ENCODE measurements at places on chromosomes 5 and 9. TPM values are rescaled to one million over a fixed set of nuclear protein-coding genes. Genes with fewer than 3 reads are reported as not detected.

GRCh38 chr9:124415102-124415851 is at the start of gene PSMB7:
TSS of gene PSMB7 (minus strand) at chr9:124415442. CDS start at chr9:124415425, 17 bp downstream.
- no peaks in the 10 kb centered on the region for H3K27me3 ChIP-seq
- peak within 1 kb of the TSS; percentile 94 for H3K4me3 ChIP-seq
- DNase-seq = peak; percentile 97

DNA sequence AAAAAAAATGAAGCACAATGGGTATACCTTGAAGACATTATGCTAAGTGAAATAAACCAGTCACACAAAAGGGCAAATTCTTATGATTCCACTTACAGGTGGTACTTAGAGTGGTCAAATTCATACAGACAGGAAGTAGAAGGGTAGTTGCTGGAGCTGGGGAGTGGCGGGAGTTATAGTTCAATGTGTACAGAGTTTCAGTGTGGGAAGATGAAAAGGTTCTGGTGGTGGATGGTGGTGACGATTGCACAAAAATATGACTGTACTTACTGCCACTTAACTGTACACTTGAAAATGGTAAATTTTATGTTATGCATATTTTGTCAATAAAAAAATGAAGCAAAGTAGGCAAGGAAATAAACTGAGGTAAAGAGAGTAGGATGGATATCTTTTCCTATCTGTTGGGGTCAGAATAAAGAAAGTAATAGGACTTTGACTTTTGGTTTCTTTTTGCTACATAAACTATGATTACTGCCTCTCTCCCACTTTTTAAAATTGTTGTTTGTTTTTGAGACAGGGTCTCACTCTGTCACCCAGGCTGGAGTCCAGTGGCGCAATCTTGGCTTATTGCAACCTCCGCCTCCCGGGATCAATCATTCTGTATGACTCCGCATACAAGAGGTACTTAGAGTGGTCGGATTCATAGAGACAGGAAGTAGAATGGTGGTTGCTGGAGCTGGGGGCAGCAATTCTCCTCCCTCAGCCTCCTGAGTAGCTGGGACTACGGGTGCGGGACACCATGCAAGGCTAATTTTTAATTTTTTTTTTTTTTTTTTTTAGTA is 4.0 kb upstream of the PSAT1 start:
- no peaks in the 10 kb centered on the region for H3K36me3 ChIP-seq
- H3K4me3 ChIP-seq = no peak overlapping the region
- no peaks in the 10 kb centered on the region for H3K27me3 ChIP-seq
- no peak for DNase-seq
- H3K4me1 ChIP-seq = peaks cover 16% of the 10 kb centered on the region
- H3K27ac ChIP-seq = no peak overlapping the region

- no peaks in the 10 kb centered on the region for H3K4me1 ChIP-seq
- H3K4me3 ChIP-seq = no peak overlapping the region
These were observed 41.7 kb upstream of the DHFR start for GRCh38 chr5:80696450-80696849.

DNA sequence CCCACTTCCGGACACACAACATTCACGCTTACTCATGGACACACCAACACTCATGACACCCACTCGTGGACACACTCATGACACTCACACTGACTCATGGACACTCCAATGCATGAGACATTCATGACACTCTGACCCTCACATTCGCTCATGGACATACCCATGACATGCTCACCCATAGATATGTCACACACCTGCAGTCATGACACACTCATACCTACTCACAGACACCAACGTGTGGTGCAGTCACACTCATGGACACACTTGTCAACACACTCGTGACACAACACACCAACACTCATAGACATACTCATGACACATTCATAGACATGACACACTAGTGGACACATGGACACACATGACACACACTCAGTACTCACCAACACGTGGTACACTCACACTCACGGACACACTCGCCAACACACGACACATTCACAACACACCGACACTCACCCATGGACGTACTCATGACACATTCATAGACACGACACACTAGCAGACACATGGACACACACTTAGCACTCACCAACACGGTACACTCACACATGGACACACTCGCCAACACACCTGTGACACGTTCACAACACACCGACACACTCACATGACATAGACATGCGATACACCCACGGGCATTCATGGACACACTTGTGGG is 73.4 kb downstream of the PHF2 start:
- H3K36me3 ChIP-seq = peaks cover 33% of the 10 kb centered on the region
- no peaks in the 10 kb centered on the region for H3K27me3 ChIP-seq
- H3K4me3 ChIP-seq = no peak overlapping the region

- no peak overlapping the region for H3K4me3 ChIP-seq
- H3K36me3 ChIP-seq = no peaks in the 10 kb centered on the region
- peak; percentile 19 for DNase-seq
- H3K27me3 ChIP-seq = no peaks in the 10 kb centered on the region
These were observed 38.7 kb upstream of the CDKN2AIPNL start for GRCh38 chr5:134450374-134450773.

GRCh38 chr9:4022435-4023067 is 277.3 kb downstream of the GLIS3 start:
- peaks cover 37% of the 10 kb centered on the region for H3K4me1 ChIP-seq
- DNase-seq = no peak
- no peaks in the 10 kb centered on the region for H3K27me3 ChIP-seq
- H3K4me3 ChIP-seq = no peak overlapping the region
- no peaks in the 10 kb centered on the region for H3K36me3 ChIP-seq
- H3K27ac ChIP-seq = no peak overlapping the region

DNA sequence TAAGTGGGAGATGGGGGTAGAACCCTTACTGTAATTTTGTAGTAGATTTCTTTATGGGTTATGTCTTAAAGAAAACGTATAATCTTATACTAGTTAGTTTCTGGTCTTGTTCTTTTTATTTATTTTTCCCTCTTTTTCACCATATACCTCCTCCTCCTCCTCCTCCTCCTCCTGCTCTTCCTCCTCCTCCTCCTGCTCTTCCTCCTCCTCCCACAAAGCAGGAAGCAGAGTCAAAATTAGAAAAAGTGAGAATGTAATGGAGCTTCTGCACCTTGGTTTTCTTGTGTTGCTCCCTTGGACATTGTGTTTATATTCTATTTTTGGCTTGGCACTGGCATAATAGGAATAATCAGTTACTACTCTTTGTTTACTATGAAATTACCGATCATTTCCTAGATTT is 4.5 kb downstream of the MACIR start:
- no peaks in the 10 kb centered on the region for H3K4me1 ChIP-seq
- DNase-seq = no peak
- H3K4me3 ChIP-seq = no peak overlapping the region
- H3K27me3 ChIP-seq = no peaks in the 10 kb centered on the region
- no peak overlapping the region for H3K27ac ChIP-seq

GRCh38 chr9:4661611-4662010 is 483 bp upstream of the PLPP6 start:
- H3K4me3 ChIP-seq = peak overlapping the region; percentile 95
- H3K4me1 ChIP-seq = peaks cover 43% of the 10 kb centered on the region
- no peaks in the 10 kb centered on the region for H3K27me3 ChIP-seq
- H3K27ac ChIP-seq = peak overlapping the region; percentile 87
- no peak for DNase-seq

DNA sequence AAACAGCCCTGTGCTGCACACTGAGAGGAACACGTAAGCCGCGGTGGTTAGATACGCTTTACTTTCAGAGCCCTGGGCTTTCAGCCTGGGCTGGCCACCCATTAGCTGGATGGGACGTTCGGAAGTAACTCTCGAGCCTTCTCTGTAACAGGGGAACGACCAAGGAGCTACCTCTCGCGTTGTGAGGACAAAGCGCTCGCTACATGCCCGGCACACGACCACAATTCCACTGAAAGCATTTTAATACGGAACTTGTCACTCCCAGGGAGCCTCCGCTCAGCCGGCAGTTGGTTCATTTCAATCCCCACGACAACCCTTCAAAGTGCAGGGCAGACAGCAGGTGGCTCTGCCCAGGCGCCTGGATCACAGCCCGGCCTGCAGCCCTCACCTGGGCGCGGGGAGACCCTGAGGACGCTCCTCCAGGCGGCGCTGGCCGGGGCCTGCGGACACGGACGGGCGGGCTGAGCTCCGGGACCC is 368 bp downstream of the SURF1 start:
- H3K27me3 ChIP-seq = no peaks in the 10 kb centered on the region
- peaks cover 2% of the 10 kb centered on the region for H3K36me3 ChIP-seq
- H3K27ac ChIP-seq = peak overlapping the region; percentile 87
- no peak for DNase-seq

GRCh38 chr9:132641216-132641615 is 28.6 kb downstream of the DDX31 start:
- no peak overlapping the region for H3K27ac ChIP-seq
- H3K4me1 ChIP-seq = no peaks in the 10 kb centered on the region
- DNase-seq = no peak
- peaks cover 46% of the 10 kb centered on the region for H3K36me3 ChIP-seq
- H3K27me3 ChIP-seq = no peaks in the 10 kb centered on the region

DNA sequence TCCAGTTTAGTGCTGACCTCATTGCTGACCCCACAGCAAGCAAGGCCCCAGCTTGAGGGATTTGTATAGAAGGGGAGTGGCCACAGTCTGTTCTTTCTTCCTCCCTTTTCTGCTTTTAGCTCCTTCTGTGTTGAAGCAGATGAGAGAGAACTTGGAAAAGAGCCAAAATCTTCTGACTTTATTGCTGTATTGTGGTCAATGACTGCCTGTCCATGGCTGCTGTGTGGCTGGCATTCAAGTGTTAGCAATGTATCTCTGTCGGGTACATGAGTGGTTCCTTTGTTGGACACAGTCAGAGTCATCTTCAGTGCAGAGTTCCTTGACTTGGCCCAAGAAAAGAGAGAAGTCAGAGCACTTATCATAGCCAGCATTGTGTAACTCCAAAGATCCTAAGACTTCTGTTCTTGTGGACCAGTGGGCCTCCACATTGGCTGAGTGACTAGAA is 154.1 kb downstream of the LRRC70 start:
- no peak for DNase-seq
- no peaks in the 10 kb centered on the region for H3K36me3 ChIP-seq
- no peak overlapping the region for H3K27ac ChIP-seq
- H3K4me1 ChIP-seq = no peaks in the 10 kb centered on the region
- H3K4me3 ChIP-seq = no peak overlapping the region
- no peaks in the 10 kb centered on the region for H3K27me3 ChIP-seq

GRCh38 chr5:99926463-99926862 is 608.7 kb upstream of the FAM174A start:
- no peaks in the 10 kb centered on the region for H3K27me3 ChIP-seq
- H3K36me3 ChIP-seq = no peaks in the 10 kb centered on the region
- H3K4me1 ChIP-seq = no peaks in the 10 kb centered on the region
- no peak for DNase-seq

- no peak overlapping the region for H3K4me3 ChIP-seq
- DNase-seq = no peak
- H3K4me1 ChIP-seq = no peaks in the 10 kb centered on the region
- H3K27me3 ChIP-seq = no peaks in the 10 kb centered on the region
- H3K36me3 ChIP-seq = no peaks in the 10 kb centered on the region
- peak overlapping the region; percentile 31 for H3K27ac ChIP-seq
These were observed 22.3 kb downstream of the FAM78A start for GRCh38 chr9:131253891-131254491.

DNA sequence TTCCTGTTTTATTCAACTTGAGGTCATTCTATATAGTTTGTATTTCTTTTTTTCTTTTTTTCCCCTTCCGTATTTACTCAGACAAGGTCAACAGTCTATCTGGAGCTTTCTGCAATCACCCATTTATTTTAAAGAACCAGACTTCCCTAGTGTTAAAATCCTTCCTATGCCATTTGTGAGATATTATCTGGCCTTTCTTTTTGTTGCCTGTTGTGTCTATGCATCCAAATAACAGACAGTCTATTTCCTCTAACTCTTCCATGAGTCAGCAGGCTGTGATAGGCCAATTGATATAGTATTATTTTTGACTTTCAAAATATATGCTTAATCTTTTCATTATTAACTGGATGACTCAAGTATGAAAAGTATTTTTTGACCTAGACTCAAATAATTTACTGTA is 291.2 kb upstream of the PTPRD start:
- H3K4me1 ChIP-seq = no peaks in the 10 kb centered on the region
- no peak overlapping the region for H3K4me3 ChIP-seq
- H3K36me3 ChIP-seq = no peaks in the 10 kb centered on the region
- no peaks in the 10 kb centered on the region for H3K27me3 ChIP-seq

DNA sequence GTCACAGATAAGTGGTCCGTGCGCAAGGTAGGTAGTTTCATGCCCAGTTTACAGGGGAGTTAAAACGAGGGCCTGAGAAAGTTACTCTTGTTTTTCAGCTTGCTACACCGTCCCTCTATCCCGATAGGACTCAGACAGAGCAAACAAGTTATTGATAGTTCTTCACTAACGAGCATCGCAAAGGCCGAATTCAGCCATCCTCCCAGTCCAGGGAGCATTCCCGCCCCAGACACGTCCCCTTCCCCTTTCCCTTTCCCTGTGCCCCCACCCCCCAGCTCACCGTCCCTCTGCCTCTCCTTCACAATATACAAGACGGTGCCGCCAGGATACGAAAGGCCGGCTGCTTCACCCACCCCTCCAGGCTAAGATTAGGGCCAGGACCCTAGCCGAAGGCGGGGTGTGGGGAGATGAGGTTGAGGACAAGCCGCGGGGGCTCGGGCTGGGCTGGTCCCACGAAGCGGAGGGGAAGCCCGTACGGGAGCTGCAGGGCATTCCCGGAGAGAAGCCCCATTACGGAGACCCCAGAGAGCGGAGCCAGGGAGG is 599 bp downstream of the KIAA1191 start:
- H3K4me1 ChIP-seq = peaks cover 31% of the 10 kb centered on the region
- peak overlapping the region; percentile 99 for H3K4me3 ChIP-seq
- H3K36me3 ChIP-seq = peaks cover 3% of the 10 kb centered on the region

DNA sequence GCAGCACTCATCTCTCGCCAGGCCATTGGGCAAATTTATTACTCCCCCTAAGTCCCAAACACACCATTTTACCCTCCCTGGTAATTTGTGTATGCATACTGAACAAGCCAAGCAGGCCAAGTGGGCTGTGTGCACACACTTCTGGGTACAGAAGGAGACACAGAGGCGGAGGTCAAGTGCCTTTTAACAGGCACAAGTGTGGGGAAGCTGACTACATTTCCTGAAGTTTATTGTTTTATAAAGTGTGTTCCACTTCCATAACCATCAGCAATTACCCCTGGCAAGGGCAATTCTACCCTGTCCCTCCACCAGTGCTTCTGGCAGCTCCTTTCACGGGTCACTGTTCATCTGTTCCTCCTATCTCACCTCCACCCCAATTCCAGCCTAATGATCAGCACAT is 93.9 kb downstream of the SETX start:
- DNase-seq = no peak
- no peaks in the 10 kb centered on the region for H3K27me3 ChIP-seq
- peaks cover 8% of the 10 kb centered on the region for H3K4me1 ChIP-seq
- no peak overlapping the region for H3K27ac ChIP-seq
- H3K36me3 ChIP-seq = peaks cover 13% of the 10 kb centered on the region
- no peak overlapping the region for H3K4me3 ChIP-seq

GRCh38 chr5:65264420-65264819 is 217.3 kb downstream of the ADAMTS6 start:
- no peaks in the 10 kb centered on the region for H3K27me3 ChIP-seq
- no peak for DNase-seq
- no peak overlapping the region for H3K27ac ChIP-seq

- H3K27me3 ChIP-seq = no peaks in the 10 kb centered on the region
- no peak overlapping the region for H3K27ac ChIP-seq
- H3K36me3 ChIP-seq = no peaks in the 10 kb centered on the region
- no peak overlapping the region for H3K4me3 ChIP-seq
- no peak for DNase-seq
- no peaks in the 10 kb centered on the region for H3K4me1 ChIP-seq
These were observed 9.2 kb upstream of the ZNF354A start for GRCh38 chr5:178739452-178740180.

PCDHA11 gene
- total RNA-seq = 0.71 TPM

C9 gene
- not detected for total RNA-seq

HSD17B3 gene
- not detected for total RNA-seq

GBGT1 gene
- 17.9 TPM for total RNA-seq

RNF180 gene
- total RNA-seq = 16.6 TPM

OR1Q1 gene
- not detected for total RNA-seq

RRAGA gene
- 63.4 TPM for total RNA-seq

C9orf153 gene
- total RNA-seq = not detected

NUTM2G gene
- total RNA-seq = not detected

Measured in sigmoid colon (tissue), 7 donors.